ENCODE measurements at places on chromosomes 7 and 10.
A peak's percentile ranks its signal among the peaks of the same experiment; 100 is the strongest.

GRCh38 chr7:155665957-155666287, 21.5 kb downstream of the RBM33 start:
- no peak for DNase-seq

DNA sequence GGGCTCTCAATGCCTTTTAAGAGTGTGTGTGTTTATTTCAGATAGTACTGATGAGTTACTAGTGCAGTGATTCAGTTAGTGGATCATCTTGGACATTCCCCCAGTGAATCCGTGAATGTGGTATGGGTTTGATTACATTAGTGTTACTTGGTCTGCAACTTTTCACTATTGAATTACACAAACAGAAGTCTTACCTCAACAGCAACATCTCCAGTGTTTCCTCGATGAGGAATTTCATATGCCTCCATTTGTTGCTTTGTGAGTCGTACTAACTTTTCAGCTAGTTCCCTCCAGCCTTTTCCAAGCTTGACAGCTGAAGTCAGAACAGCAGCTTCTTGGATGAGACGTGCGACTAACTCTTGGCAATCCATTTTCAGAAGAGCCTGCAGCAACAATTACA, 63.2 kb downstream of the MACC1 start:
- no peak for DNase-seq

GRCh38 chr10:102752934-102753664, 9.4 kb downstream of the WBP1L start:
- no peak for DNase-seq

- no peak for DNase-seq
Observed at GRCh38 chr7:39288303-39288702, 277.9 kb upstream of the YAE1 start.

DNA sequence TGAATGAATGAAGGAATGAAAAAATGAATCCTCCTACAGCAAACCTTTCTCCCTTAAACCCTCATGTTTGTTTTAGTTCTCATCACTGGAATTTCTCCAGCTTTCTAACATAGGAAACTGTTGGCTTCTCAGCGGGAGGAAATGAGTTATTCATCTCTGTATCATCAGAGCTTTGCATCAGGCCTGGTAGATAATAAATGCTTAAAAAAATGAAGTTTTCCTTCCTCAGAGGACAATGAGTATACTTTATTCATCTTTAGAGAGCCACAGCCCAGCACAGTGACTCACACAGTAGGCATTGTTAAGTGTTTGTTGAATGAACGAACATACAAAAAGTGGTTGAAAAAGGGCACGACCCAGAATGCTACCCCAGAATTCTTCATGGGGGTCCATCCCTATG, 62.6 kb downstream of the COL13A1 start:
- peak; percentile 49 for DNase-seq

- no peak for DNase-seq
Observed at GRCh38 chr10:78375854-78376785, 342.5 kb downstream of the RPS24 start.

DNA sequence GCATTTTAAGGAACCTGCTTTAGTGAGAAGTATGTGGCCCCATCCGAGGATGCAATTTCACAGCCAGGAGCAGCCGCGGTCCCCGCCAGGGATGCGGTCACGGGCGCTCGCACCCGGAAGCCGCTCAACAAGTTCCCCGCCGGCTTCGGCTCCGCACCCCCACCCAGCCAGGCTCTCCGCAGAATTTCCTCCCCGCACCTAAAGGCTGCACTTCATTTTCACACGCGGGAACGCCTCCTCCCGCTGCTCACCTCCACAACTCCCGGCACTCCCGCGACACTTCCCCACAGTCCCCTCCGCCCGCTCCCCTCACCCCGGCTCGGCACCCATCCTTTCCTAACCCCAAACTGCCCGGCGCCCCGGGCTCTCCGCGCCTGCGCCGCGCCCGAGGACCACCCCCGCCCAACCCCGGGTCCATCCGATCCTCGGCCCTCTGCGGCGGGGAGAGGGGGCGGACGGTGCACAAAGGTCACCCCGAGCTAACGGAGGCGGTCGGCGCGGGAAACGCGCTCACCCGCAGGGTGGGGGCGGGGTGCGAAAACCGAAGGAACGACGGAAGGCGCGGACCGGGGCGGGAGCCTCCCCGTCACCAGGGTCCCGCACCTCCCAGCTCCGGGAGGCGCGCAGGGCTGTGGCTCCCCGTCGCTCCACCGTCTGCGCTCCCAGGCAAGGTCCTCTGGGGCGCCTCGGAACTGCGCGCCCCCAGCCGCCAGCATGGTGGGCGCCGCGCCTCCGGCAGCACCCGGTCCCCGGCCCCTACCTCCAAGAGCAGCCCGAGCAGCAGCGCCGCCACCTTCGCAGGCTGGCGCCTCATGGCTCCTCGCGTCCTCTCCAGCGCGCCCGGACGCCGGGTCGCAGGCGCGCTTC, 558 bp downstream of the VOPP1 start:
- peak; percentile 36 for DNase-seq

DNA sequence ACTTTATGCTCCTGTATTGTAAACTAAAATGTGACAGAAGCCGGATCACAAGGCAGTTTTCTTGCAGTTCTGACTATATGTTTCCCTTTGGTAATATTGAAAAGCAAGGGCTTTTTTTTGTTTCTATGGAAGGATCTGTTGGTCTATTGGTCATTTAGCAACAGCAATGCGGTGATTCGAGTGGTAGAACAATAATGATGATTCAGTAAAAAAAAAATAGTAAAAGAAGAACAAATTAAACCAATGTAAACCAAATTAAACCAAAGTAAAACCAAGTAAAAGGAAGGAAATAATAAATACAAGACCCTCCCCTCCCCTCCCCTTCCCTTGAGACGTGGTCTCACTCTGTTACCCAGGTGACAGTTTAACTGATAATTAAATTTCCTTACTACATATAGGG, 17.8 kb upstream of the CCNY start:
- no peak for DNase-seq

DNA sequence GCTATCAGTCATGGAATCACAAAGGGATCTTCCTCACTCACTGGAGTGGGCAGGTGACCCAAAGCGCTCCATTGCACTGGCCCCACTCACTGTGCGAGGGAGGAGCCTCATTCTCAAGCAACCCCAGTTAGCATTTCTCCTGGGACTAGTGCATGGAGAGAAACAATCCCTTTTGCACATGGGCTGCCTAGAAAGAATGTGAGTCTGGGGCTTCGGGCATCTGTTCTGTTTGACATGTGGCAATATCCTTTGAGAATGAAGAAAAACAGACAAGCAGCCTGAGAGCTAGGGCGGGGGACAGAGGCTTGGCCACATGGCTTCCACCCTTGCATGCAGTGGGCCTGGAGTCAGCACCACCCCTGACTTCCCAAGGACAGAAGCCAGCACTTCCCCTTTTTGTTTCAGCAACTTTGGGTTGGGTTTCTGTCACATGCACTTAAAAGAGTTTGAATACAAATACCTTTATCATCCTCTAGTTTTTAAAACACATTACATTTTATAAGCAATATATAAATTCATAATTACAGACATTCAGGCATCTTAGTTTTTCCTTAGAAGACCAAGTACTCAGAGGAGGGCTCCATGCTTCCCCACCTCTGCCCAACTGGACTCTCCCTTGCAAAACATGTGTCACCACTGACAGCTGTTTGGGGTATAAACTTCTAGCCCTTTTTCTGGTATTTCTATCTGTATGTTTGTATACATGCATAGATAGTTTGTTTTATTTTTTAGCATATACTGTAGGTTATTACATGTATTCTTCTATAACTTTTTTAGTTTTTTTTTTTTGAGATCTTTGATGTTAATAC, 73.8 kb downstream of the RBM20 start:
- no peak for DNase-seq

DNA sequence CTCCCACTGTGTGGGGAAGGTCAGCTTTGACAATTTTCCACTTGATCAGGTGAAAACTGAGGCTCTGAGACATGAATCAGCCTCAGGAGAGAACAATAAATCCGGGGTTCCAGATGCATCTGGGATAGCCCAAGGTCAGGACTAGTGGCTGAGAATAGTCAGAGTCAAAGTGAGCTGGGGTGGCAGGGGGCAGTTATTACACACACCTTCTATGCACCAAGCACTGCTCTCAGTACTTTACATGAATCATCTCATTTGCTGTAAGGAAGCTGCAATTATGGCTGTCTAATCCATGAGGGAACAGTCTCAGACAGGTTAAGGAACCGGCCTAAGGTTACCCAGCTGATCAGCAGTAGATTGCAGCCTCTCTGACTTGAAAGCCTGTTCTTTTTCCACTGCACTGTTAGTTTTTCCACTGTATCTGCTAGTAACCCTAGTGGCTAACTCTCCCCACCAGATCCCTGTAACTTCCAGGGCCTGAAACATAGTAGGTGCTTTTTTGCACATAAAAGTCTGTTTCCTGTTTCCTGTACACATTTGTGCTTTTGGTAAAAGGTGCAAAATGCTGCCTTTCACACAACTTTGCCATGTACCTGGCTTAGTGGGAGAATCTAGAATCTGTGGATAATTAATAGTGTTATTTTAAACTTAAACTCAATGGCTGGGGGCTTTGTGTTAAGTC, 125.9 kb downstream of the EMX2 start:
- no peak for DNase-seq

All from T1000 (cell line).